Cortex of kidney (tissue), 1 donor: ENCODE measurements at places on chromosomes 12 and 14.

DNA sequence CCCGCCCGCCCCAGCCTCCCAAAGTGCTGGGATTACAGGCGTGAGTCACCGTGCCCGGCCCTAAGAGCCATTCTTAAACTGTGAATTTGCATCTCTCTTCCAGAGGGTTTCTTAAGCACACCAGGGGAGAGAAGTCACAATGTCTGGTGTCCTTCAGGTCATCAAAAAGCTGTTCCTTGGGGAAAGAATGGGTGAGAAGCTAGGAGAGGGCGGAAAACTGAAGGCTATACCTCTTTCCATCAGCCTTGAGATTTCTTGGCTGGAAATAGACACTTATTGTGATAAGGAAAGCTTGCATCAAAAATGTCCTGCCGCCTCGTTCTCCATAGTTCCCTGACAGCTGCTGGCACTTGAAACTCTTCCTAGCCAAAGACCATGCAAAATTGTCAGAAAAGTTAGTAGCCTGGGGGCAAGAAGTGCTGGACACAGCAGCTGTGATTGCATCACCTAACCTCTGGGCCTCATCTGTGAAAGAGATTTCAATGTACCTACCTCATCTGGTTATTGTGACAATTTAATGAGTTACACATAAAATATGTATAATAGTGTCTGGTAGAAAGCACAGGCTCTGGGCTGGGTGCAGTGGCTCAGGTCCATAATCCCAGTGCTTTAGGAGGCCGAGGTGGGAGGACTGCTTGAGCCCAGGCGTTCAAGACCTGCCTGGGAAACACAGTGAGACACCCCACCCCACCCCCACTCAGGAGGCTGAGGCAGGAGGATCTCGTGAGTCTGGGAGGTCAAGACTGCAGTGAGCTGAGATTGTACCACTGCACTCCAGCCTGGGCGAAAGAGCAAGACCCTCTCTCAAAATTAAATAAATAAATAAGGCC lies 9.7 kb upstream of the UBC start:
- no peak for DNase-seq

GRCh38 chr12:110638796-110639195 lies 24.9 kb downstream of the TCTN1 start:
- DNase-seq: no peak

GRCh38 chr12:24950231-24950834 lies 1.4 kb upstream of the BCAT1 start:
- no peak for DNase-seq

GRCh38 chr12:111034083-111034885 lies 113.9 kb upstream of the MYL2 start:
- DNase-seq: no peak

DNA sequence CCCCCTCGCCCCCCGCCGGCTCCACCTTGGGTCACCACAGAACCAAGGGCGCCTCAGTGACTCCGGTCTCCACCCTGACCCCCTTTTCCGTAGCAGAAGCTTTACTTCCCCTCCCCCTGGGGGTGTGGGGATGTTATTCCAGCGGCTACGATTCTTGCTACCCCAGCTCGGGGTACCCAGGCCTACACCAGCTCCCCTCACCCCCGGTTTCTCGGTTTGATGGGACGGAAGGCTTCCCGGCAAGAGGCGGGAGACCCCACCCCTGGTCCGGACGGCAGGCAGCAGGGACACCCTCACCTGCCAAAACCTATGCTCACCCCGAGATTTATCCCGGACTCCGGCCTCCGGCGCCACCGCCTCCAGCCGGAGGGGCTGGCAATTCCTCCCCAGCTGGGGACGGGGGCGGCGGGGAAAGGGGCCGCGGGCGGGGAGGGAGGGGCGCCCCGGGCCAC lies 619 bp downstream of the RAB15 start:
- no peak for DNase-seq

DNA sequence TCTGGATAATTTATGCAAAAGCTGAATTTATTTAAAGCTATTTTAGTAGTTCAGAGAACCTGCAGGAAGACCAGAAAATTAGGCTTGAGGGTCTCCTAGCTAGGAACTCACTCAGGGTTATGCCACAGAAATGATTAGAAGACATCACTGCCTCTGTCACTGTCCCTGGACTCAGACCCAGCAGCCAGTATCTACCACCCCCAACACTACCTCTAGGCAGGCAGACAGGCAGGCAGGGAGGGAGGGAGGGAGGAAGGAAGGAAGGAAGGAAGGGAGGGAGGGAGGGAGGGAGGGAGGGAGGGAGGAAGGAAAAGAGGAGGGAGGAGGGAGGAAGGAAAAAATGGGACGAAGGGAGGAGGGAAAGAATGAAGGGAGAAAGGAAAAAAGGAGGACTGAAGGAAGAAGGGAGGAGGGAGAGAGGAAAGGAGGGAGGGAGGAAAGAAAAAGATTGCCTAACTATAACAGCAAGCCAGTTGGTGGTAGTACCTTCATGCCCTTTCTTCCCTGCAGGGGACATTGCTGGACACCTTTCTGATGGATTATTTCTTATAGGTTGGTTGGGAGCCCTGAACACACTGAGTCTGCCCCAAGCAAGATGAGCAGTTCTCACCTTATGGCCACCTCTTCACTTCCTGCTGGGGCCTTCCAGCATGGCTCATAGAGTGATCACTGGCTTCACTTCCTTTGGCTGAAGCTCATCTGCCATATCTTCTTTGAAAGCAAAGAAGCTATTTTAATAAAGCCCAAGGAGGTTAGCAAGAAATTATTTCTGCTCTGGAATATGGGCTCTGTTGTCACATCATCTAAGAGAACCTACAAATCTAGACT lies 49.7 kb downstream of the KICS2 start:
- DNase-seq: no peak

- DNase-seq: no peak
Observed at GRCh38 chr14:103679351-103679750, 35.9 kb downstream of the XRCC3 start.
